Activated CD4-positive, CD25-positive, alpha-beta regulatory T cell treated with anti-CD3 and anti-CD28 coated beads, Interleukin-2, amount 50 U/mL, for 72 hours (primary cell): ENCODE measurements at places on chromosomes 7 and 10.

DNA sequence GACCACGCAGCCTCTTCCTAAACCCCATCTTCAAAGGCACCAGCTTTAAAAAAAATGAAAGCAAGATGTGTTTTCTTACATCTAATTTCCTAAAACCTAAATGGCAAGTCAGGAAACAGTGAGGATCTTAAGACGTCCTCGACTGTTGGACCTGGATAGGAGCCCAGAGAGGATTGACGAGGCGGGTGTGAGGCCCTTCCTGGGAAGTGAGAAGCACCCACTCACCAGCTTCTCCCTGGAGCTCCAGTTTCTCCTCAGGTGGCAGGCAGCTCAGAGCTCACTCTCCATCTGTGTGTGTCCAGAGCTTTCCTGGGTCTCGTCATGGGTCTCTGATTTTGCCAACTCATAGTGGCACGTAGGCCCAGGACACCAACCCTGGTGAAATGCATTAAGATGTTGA lies 614.0 kb upstream of the AUTS2 start:
- DNase-seq, result no peak

- DNase-seq, result no peak
Measured at GRCh38 chr7:41447450-41448042, 255.3 kb downstream of the INHBA start.

DNA sequence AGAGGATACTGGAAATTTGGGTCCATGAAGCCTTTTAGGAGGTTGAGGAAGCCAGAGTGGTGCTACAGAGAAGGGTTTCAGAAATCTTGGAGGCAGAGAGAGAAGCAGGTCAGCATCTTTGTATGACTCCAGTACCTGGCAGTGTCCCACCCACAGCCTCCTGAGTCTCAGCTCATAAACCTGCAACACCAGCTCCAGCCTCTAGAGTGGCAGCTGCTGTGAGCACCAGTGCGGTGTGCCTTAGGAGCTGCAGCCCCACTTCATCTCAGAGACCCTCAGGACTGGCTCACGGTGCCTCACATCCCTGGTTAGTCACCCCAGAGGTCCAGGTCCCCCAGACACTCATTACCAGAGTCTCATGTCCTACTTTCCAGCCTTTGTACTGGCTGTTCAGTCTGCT lies 84.8 kb upstream of the PRKAR2B start:
- no peak for DNase-seq

GRCh38 chr10:1601406-1601805 lies 135.9 kb downstream of the ADARB2 start:
- DNase-seq, result no peak

GRCh38 chr10:100362570-100363496 lies 15.8 kb downstream of the SCD start:
- no peak for DNase-seq

GRCh38 chr10:29968585-29968984 lies 90.8 kb downstream of the JCAD start:
- DNase-seq, result no peak

- no peak for DNase-seq
Measured at GRCh38 chr7:42471573-42472174, 234.7 kb upstream of the GLI3 start.

DNA sequence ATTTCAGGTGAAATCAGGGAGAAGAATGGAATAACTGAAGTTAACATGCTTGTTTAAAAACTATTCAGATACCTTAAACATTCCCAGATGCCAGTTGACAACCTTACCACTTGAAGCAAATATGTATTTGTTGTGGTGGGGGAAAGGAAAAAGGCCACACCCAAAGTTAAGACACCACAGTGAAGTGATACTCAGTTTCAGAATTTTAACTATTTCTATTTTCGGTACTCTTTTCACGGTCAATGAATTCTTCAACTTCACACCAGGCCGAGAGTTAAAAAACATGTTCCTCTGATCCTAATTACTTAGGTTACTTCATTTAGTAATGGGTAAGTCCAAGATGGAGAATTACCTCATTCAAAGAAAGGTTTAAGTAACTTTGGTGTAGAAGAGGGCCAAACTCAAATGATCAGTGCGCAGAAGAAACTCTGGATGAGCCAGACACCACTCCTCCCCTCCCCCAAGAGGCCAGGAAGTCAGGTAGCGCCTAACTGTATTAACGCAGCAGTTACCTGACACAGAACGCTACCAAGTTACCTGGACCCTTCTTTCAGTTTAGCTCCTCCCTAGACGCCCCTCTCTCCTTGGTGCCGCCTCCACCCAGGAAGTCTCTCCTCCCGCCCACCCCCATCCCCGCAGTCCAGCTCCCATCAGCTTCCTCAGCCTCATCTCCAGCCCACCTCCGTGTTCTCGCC lies 700 bp downstream of the MTPN start:
- no peak for DNase-seq

DNA sequence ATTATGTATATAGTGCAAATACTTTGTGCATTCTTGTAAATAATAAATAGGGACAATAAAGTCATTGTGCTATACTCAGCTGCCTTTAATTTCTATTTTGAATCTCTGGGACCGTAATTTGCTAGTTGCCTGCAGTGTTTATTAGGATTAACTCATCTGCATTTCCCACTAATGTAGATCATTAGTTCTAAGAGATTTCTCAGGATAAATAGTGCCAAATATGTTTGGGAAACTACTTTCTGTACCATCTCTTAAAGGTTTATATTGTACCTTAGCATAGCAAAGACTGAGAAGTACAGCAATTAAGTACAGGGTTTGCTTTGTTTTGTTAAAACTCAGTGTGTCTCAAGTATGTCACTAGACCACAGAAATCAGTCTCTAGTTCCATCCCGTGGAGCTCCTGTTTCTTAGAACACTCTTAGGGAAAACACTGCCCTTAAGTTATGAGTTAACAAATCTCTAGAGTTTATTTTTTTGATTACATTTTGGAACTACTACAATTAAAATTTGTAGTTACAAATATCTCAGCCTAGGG lies 26.0 kb downstream of the ADD3 start:
- no peak for DNase-seq

DNA sequence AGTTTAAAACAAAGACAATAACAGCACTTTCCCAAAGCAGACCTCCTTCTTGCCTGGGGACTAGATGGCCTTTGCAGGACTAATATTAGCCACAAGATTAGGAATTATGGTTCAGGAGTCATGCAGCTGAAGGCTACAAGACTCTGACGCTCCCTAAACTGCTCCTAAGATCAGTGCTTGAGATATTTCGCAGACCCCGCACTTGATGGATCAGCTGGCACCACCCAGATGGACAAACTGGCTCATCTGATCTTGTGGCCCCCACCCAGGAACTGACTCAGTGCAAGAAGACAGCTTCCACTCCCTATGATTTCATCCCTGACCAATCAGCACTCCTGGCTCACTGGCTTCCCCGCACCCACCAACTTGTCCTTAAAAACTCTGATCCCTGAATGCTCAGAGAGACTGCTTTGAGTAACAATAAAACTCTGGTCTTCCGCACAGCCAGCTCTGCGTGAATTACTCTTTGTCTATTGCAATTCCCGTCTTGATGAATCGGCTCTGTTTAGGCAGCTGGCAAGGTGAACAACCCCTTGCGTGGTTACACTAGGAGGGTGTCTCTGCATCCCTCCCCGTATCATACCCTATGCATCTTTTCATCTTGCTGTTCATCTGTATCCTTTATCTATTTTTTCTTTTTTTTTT lies 26.9 kb upstream of the NRBF2 start:
- no peak for DNase-seq

DNA sequence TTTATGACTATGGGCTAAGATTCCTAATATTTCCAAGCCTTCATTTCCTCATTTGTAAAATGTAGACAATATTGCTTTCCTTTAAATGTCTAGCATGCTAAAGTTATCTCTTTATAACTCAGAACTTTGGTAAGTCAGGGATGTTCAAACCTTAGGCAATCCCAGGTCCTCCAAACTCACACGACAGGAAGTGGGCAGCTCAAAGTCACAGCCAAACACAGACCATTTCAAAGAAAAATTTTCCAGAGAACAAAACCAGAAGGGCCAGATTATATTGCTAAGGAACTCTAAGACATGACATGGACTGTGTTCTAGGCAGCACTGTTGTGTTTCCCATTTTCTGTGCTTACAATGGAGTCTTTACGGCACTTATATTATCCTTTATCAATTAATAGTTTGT lies 87.8 kb upstream of the DYNC1I1 start:
- DNase-seq, result no peak

GRCh38 chr7:47726047-47726726 lies 144.3 kb upstream of the TNS3 start:
- DNase-seq, result no peak

- no peak for DNase-seq
Measured at GRCh38 chr7:24427048-24427447, 143.1 kb downstream of the NPY start.

GRCh38 chr10:72098301-72098835 lies 10.0 kb upstream of the SPOCK2 start:
- DNase-seq, result no peak

GRCh38 chr7:102044641-102044983 lies 227.2 kb downstream of the CUX1 start:
- DNase-seq, result no peak

GRCh38 chr10:86035791-86036543 lies 330.6 kb downstream of the GRID1 start:
- no peak for DNase-seq

DNA sequence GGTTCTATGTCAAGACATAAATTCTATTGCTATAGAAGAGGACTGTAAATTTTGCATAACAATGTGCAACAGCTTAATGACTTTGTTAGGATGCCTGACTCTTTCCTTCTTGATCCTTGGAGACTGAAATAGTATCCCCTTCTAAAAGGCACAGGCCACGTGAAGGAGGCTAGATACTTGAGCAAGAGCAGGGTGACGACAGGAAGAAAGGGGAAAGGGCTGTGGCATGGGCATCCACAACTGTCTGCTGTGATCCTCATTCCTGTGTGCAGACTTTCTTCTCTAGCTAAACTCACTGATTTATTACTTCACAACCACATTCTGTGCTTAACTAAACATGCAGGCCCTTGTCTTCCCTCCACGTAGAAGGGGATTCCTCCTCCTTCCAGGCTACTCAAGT lies 1111.8 kb upstream of the C7orf33 start:
- DNase-seq, result no peak

DNA sequence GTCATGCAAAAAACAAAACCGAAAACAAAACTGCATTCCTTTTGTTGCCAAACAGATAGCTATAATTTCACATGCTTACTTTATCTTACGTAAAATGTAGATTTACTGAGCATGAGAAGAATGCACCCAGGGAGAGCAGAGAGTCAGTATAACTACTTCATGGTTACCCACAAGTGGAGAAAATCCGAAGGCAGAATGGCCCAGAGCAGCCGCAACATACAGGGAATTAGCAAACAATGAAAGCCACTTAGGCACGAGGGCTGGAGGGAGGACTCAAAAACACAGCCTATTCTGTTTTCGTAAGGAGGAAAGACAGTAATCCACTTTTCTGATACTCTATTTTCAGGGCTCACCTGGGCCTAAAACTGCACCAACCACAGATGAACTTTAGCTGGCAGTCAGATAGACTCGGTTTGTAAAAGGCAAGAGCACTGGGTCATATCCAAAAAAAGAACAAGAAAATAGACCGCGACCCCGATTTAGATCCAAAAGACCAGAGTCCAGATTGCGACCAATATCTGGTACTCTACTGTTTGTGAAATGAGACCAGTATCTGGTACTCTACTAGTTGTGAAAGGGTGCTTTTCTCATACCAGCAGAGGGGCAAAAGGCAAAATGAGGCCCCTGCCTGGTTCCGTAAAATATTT lies 1.3 kb downstream of the ITPRIP start:
- no peak for DNase-seq

GRCh38 chr10:124619195-124619594 lies 125.0 kb downstream of the FAM53B start:
- no peak for DNase-seq

DNA sequence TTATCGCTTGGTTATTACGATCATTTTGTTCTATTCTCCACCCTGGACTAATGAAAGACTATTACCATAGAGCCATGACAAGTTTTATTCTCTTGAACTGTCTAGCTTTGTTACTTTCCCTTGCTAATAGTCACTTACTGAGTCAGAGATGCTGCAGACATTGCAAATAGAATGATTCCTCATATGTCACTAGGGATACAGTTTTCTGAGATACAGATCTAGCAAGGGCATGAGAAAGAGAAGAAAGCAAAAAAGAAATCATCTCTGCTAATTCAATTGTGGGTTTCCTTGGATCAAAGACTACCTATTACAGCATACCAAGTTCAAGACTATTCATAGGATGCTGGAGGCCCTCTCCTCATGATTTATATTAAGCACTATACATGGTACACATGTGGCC lies 204.3 kb downstream of the MBL2 start:
- DNase-seq, result no peak

DNA sequence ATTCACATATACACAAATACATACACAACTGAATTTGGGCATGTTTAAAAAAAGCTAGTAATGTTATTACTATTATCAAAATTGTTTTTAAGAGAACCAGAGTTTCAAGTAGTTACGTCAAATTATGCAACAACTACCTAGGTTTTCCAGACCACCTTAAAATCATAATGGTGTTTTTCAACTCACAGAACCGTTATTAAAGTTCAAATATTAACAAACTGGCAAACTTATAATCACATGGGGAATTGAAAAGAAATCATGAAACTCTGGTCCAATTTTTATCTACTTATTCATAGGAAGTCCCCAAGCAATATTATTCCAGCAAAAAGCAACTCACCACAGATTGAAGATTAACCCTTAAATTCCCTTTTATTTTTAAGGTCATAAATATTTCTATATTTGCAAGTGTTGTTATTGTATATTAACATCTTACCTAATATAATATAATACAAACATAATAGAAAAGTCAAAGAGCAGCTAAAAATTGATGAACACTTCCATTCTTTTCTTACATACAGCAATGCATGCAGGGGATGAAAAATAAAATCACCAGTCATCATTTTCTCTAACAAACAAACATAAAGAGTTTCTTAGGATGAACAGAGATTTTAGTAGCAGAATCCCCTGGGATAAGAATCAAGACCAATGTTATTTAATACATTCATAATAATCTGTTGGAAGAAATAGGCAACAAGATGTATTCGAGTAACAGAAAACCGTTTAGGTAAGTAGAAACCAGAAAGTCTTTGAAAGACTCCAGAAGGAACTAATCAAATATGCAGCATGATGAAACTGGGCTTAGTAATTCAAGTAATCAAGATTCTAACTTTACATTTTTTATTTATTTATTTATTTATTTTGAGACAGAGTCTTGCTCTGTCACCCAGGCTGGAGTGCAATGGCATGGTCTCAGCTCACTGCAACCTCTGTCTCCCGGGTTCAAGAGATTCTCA lies 391.1 kb downstream of the PARD3 start:
- no peak for DNase-seq
